ENCODE measurements at places on chromosomes 6 and 20.

GRCh38 chr6:112842330-112842685, 495.2 kb downstream of the RFPL4B start:
- no peak for DNase-seq

DNA sequence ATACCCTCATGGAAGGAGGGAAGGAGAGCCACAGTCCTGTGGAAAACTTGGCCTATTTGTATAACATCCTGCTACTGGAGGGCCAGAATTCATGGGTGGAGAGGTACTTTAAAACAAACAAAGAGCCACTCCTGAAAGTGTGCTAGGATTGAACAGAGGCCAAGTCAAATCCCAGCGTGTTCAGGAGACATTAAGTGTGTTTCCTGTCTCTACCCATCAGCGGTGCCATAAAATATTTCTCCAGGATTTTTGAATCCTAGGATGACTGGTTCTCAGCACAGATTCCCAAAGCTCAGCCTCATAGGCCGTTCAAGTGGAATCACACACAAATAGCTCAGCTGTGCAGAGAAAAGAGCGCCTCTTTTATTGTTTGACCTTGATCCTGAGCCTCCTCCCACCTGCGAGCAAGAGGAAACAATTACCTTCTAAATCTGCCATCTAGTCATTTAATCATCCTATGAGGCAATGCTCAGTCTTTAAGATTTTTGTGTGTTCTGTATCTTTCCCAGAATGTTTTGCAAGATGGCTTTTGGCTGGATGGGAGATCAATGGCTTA, 31.8 kb upstream of the RALGAPA2 start:
- no peak for DNase-seq

- no peak for DNase-seq
Measured at GRCh38 chr6:121523628-121524027, 88.2 kb downstream of the GJA1 start.

DNA sequence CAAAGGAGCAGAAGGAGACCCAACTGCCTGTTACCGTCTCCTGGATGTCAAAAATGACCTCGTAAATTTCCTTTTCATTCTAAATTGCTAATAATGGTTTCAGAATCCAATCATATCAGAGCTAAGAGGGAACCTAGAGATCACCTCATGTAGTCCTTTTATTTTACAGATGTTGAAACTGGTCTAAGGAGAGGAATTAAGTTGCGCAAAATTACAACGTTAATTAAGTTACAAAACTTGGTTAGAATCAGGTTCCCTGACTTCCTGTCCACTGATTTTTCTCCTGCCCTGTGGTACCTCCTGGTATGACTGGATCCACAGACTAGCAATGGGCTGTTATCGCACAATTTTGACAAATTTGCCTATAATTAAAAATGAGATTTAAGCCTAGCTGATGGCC, 9.0 kb upstream of the STK38 start:
- no peak for DNase-seq

DNA sequence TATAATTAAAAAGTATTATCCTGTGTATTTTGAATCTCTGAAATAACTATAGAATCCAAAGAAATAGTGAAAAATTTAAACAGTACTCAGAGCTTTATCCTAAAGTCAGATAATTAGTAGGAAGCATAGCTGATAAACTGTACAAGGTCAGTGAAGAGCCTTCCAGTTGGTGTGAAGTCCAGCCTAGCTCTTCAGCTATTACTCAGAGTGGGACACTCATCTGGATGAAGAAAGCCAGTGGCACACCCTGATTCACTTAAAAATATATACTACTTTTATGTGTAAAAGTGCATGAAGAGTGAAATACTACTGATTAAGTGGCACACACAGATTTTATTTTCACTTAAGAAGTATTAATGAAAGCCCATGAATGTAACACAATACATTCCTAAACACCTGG, 3.1 kb downstream of the IFNGR1 start:
- no peak for DNase-seq
